Epithelial cell of alveolus of lung (primary cell): ENCODE measurements at places on chromosomes 12 and 14. TPM values are rescaled to one million over a fixed set of nuclear protein-coding genes. Genes with fewer than 3 reads are reported as not detected.

Gene SERPINA3
- 29.4 and 66.7 TPM in 2 replicates for total RNA-seq

Gene KRT5
- 2.0 and 4.1 TPM in 2 replicates for total RNA-seq

Gene DTX1
- 0.39 TPM in 1 of 2 replicates, not detected in the other for total RNA-seq

Gene TRIM9
- 0.26 and 0.40 TPM in 2 replicates for total RNA-seq

Gene STYK1
- total RNA-seq = 2.3 TPM in 1 of 2 replicates, not detected in the other
